ENCODE measurements at places on chromosomes 1 and 21.

GRCh38 chr1:178660461-178660860, 64.6 kb upstream of the RALGPS2 start:
- DNase-seq: no peak

DNA sequence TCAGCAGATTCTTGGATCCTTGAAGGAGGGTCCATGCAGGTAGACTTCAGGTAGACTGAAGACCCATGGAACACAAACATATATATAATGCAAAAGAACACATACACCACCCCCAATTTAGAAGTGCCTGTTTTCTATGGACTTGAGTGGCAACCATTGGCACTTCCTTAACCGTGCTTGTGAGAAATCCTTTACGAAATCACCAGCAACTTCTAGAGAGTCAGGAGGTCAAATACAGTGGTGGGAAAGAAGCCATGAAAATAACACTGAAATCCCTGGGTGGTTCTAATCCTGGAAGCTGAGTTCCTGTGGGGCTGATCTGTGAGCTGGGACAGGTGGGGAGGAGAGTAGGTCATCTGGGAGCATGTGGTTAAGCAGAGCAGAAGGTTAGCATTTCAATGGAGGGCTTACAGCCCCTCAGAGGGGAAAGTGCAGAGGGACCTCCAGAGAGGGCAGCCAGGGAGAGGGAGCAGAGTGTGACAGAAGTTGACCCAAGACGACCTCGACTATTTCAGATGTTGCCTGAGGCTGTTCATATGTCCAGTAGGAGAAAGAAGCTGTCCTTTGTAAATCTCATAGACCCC, 13.0 kb upstream of the IL10 start:
- no peak for DNase-seq

DNA sequence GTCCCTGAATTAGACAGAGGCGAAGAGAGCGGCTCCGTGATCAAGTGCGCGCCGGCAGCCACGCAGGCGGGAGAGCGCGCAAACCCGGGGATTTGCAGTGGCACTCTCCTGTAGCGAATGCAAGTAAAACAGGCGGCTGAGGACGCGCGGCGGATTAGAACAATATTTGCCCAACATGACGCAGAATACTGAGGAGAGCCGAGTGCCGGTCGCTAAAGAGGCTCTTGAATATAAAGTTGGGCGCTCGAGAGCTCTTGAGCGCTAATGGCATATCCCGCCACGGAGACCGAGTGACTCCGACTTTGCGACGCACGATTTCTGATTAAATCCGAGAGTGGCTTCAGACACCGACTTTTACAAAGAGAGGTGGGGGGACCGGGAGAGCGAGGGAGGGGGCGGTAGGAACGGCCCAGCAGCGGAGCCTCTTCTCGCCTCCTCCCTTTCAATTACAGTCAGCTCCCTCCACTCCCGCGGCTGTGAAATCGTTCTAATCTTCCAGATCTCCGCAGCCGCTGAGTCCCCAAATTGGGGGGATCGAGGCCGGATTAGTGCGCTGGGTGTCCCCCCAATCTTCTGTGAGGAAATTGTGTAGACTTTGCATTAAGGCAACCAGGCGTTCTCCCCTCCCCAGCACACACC, 2.3 kb downstream of the PAX7 start:
- DNase-seq: no peak

- DNase-seq: no peak
Measured at GRCh38 chr1:66532798-66533783, 862 bp upstream of the SGIP1 start.

DNA sequence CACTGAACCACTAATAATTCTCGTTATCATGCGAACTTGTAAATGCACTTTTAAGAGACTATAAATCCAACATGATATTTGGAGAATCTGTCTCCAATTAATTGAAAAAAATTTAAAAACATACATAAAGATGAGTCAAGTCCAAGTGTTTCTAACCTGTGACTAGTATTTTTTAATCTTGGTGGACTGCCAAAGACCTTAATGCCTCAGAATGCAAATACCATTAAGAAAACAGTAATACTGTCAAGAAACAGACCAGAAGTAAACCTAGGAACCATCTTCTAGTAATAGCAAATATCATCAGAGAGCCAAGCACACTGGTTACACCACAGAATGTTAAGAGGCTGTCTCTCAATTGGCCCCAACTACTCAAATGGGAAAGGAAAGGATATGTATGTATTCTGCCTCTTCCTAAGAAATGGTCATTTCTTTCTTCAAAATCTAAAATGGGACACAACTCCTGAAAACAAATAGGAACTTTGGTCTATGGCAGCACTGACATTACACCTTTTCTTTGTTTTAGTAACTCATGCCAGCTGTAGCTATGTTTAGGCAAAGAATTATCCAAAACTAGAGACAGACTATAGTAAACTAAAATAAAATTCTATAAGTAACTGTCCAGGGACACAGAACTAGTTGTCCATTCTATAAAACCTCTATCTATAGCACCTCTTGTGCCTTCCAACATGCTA, 15.8 kb downstream of the SCYL3 start:
- no peak for DNase-seq

Measured in CD4-positive, CD25-positive, alpha-beta regulatory T cell (primary cell).